ENCODE measurements at places on chromosomes 16 and 17.

DNA sequence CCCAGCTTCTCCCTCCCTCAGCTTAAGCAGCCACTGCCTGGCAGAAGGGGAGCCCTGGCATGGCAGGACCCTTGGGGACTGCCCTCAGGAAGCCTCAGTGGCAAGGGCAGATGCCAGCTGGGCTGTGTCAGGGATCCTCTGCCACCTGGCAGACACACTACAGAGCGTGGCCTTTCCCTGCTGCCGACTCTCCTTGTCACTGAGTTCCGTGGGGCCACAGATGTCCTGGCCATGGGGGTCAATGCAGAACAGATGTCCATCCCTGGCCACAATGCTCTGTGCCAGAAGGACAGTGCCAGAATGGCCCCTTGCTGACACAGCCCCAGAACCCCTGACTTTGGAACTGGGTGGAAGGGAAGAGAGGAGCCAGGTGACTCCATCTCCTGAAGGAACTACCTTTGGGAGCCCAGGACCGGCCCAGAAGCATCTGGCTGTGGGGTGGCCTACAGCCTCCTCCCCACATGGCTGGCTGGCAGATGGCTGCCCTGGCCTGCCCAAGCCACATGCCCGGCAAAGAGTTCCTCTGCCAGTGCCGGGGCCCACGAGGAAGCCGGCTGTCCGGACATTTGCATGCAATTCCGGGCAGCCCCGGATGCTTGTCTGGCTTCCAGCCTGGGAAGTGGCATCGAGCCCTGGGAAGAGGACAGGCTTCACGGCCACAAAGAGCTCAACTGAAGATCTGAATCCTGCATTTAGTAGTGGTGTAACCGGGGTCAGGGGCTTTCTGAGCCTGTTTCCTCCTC lies 24.1 kb downstream of the NPTX1 start:
- DNase-seq: no peak

GRCh38 chr16:51907680-51908079 lies 639.3 kb downstream of the TOX3 start:
- no peak for DNase-seq

GRCh38 chr17:64198331-64199090 lies 64.5 kb downstream of the TEX2 start:
- DNase-seq: no peak

- DNase-seq: no peak
Observed at GRCh38 chr16:628321-629061, 2.3 kb upstream of the WFIKKN1 start.

- peak; percentile 92 for DNase-seq
Observed at GRCh38 chr16:14632693-14633569, at the start of gene BFAR. TSS of gene BFAR (plus strand) at chr16:14632951. CDS start at chr16:14644347, 11,396 bp downstream.

DNA sequence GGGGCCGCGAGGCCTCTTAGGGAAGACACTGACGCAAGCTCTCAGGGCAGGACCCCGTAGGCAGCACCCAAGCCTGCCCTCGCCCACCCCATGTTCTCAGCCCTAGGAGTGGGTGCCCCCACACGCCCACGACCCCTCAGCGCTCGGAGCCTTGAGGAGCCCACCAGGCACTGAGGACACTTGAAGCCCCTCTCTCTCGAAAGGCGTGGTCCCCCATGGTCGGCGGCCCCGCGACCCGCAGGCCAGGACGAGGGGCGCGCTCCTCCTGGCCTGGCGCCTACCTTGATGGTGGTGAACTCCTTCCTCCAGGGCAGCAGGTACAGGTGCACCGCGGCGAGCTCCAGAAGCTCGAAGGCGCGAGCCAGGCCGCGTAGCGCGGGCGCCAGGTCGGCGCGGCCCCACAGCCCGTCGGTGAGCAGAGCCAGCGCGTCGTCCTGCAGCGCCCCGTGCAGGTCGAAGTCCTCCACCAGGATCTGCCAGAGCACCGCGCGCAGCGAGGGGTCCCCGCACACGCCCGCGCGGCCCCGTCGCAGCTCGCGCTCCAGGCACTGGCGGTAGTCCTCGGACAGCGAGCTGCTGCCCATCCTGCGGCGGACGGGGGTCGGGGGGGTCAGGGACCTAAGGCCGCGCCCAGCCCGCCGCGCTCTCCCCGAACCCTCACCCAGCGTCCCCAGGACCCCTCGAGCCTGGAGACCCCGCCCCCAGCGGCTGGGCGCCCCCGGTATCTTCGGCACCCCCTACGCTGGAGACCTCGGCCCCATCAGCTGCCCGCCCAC lies 668 bp downstream of the SPATA2L start:
- peak; percentile 80 for DNase-seq

DNA sequence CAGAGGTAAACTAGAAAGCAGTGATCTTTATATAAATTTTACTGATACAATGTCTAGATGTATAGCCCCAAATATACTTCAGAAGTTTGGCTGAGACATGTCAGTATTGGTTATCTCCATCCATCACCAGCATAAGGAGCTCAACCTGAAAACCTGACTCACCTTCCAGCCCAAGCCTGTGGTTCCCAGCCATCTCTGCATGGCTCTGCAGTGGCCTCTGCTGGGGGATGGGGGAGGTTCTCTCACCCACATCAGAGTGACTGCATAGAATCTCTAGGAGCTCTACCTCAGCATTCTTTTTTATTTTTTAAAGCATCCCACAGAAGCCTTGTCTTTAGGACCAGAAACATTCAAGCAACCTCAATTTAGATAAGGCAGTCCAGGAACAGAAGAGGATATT lies 27.3 kb downstream of the USP7 start:
- peak; percentile 58 for DNase-seq

GRCh38 chr16:54897930-54898329 lies 32.7 kb upstream of the IRX5 start:
- DNase-seq: no peak

- no peak for DNase-seq
Observed at GRCh38 chr17:79135628-79136405, 61.2 kb downstream of the ENGASE start.

GRCh38 chr17:14831491-14831890 lies 433.6 kb downstream of the PMP22 start:
- DNase-seq: no peak

GRCh38 chr17:19317359-19318095 lies 45.0 kb downstream of the B9D1 start:
- no peak for DNase-seq

- DNase-seq: no peak
Observed at GRCh38 chr17:902463-902862, 77.1 kb downstream of the NXN start.

GRCh38 chr16:24847358-24847664 lies 1.5 kb downstream of the SLC5A11 start:
- no peak for DNase-seq

- no peak for DNase-seq
Observed at GRCh38 chr16:55562936-55563335, 3.5 kb upstream of the CAPNS2 start.

DNA sequence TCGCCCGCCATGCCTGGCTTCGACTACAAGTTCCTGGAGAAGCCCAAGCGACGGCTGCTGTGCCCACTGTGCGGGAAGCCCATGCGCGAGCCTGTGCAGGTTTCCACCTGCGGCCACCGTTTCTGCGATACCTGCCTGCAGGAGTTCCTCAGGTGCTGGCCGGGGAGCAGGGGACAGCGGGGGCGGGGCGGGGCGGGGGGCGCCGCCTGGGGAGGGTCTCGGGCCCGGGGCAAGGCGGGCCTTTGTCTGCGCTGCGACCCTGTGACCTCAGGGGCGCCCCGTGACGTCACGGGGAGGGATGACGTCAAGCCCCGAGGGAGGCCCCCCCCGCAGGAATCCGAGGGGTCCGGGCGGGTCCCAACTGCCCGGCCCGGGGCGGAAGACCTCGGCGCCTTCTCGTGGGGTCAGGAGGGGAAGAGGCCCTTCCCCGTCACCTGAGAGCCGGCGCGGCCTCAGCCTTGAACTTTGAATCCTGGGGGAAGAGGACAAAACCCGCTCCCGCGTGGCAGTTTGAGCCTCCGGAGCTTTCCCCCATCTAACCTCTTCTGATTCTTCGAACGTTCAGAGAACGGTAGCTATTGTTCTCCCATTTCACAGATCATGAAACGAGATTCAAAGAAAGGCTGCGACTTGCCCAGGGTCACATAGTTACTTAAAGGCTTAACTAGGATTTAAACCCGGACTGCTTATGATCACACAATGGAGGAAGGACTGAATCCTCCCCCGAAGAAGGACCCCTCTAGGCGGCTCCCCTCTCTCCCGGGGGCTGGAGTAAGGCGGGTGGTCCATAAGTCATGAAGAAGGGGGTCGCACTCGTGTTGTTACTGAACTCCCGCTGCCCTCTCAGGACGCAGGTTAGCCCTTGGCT lies 527 bp downstream of the TRAF4 start:
- DNase-seq: peak; percentile 76

DNA sequence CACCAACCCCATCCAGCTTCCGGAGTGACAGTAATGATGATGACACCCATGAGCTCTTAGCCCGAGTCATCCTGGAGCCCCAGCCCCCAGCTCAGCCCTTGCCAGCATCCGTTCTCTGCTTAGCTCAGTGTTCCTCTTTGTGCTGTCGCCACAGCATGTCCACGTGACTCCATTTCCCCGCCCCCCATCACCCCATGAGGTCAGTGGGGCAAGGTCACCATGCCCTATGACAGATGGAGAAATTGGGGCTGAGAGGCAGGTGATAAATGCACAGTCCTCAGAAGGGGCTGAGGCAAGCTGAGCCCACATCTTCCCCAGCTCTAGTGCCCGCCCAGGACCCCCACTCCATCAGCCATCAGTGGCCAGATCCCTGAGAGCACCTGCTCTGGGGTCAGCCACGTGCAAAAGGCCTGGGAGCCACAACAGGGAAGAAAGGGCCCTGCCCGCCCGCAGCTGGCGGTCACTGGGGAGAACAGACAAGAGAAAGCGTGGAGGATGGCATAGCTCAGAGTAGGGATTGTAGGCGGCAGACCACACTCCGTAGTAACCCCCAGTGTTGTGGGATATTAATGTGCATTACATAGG lies 17.1 kb downstream of the ITGB4 start:
- no peak for DNase-seq

DNA sequence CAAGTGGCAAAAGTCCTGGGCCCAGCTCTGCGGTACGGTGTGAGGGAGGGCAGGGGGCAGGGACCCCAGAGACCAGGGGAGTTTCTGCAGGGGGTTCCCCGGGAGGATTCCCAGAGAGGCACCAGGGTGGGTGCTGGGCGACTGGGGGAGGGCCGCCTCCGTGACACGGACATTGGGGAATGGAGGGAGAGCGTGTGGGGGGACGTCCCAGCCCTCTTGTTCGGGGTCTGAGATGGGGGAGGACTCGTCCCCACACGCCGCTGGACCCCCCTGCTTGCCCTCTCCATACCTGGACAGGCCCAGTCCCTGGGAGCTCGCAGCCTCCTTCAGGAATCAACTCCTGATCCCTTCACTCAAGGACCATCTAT lies 26.3 kb upstream of the C1QTNF8 start:
- no peak for DNase-seq

DNA sequence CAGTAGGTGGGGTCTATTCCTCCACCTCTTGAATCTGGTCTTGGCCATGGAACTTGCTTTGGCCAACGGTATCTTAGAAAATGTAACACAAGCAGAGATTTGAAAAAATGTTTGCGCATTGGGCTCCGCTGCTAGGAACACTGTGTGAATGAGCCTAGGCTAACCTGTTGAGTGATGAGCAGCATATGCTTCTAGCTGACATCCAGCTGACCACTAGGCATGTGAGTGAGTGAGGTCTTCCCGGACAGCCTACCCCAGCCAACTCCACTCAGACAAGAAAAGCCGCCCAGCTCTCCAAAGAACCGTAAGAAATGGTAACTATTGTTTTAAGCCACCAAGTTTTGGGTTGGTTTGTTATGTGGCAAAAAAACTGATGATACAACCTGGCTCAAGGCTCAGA lies 31.4 kb upstream of the BCO1 start:
- DNase-seq: no peak

GRCh38 chr17:75078284-75079022 lies 9.3 kb upstream of the SLC16A5 start:
- DNase-seq: no peak

GRCh38 chr16:68364561-68364998 lies 53.8 kb downstream of the PRMT7 start:
- DNase-seq: no peak

DNA sequence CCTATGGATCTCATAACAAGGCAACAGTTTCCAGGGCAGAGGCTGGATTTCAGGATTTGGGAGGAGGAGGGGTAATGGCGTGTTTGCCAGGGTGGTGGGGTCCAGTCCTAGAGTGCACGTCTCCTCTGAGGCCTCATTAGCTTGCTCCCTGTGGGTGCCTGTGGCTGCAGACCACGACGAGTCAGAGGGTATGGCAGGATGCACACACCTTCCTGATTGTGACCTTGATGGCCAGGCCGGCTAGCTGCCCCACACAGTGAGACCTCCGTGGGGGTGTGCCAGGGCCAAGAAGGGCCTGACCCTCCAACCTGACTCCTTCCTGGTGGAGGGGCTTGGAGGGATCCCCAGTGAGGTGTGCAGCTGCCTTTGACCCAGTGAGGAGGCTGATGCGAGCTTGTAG lies 4.0 kb upstream of the SMTNL2 start:
- DNase-seq: no peak
